ENCODE measurements at places on chromosomes 2 and 18.

- peak; percentile 29 for DNase-seq
Observed at GRCh38 chr2:175251425-175252041, 70.0 kb upstream of the ATP5MC3 start.

- DNase-seq, result no peak
Observed at GRCh38 chr2:151422917-151423439, 13.3 kb downstream of the RIF1 start.

GRCh38 chr18:48132797-48133655, 202.6 kb upstream of the SMAD2 start:
- DNase-seq, result no peak

- no peak for DNase-seq
Observed at GRCh38 chr2:112144966-112145365, 6.8 kb downstream of the FBLN7 start.

DNA sequence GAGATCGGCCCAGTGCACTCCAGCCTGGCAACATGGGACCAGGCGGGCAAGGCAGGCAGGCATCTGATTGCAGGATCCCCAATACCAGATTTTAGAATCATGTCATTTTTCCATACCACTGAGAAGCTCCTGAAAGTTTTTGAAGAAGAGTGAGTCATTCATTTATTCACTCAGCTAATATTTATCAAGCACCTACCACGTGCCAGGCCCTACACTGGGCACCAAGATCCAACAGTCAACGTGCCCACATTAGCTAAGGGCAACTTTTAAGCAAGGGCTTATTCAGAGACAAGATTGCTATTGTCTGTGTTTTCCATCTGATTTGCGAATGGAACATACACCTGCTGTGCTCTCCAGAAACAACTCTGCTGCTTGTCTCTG, 126.8 kb upstream of the LGALSL start:
- no peak for DNase-seq

GRCh38 chr2:187493180-187493579, 45.1 kb upstream of the CALCRL start:
- no peak for DNase-seq

DNA sequence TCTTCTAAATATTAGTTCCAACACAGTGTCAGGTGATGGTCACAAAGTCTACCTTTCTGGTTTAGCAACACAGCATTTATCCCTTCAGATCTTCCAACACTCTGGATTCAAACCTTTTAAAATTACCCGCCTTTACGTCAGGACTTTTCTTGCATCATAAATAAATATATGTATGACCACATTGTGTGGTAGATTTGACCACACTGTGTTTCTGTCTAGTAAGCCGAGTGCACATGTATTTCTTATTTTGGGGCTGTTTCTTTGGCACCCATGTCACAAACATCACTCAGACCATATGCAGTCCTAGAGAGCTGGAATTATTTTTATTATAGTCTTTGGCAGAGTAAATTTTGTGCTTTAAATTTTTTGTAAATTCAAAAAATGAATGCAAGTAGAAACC, 172.1 kb downstream of the ANKRD44 start:
- DNase-seq, result no peak

GRCh38 chr2:150075831-150076230, 411.6 kb downstream of the RND3 start:
- no peak for DNase-seq

- DNase-seq, result no peak
Observed at GRCh38 chr18:46051731-46052461, 20.2 kb downstream of the PSTPIP2 start.

DNA sequence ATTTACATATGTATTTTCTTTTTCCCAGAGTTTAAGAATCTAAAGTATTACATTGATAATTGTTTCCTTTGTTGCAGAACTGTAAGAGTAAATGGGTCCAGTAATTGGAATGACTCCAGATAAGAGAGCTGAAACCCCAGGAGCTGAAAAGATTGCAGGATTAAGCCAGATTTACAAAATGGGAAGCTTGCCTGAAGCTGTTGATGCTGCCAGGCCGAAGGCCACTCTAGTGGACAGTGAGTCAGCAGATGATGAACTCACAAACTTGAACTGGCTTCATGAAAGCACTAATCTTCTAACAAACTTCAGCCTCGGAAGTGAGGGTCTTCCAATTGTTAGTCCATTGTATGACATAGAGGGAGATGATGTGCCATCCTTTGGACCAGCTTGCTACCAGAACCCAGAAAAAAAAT, 183.8 kb upstream of the STON1 start:
- DNase-seq, result peak; percentile 51

- no peak for DNase-seq
Observed at GRCh38 chr2:209460151-209460761, 36.4 kb downstream of the MAP2 start.

DNA sequence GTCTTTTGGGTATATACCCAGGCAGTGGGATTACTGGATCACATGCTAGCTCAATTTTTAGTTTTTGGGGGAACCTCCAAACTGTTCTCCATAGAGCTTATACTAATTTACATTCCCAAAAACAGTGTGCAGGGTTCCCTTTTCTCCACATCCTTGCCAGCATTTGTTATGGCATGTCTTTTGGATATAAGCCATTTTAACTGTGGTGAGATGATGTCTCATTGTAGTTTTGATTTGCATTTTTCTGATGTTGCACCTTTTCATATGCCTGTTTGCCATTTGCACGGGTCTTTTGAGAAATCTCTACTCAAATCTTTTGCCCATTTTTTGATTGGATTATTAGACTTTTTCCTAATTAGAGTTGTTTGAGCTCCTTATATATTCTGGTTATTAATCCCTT, 8.0 kb downstream of the FASTKD1 start:
- DNase-seq, result no peak

DNA sequence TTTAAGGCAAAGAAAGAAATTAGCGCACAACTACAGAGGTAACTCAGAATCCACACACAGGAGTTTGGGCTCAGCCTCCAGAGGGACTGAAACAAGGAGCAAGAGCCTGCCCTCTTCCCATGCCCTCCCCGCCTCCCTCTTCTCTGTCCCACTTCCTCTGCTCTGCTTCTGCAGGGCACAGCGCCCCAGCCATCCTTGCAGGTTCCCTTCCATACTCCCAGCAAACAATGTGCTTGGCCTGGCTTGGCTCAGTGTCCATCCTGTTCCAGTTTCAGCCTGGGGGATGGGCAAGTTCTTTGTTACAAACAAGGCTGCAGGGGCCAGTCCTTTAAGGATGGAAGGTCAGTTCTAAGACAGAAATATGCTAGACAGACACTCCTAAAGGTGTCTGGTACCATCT, 133.5 kb downstream of the CDH20 start:
- DNase-seq, result no peak

DNA sequence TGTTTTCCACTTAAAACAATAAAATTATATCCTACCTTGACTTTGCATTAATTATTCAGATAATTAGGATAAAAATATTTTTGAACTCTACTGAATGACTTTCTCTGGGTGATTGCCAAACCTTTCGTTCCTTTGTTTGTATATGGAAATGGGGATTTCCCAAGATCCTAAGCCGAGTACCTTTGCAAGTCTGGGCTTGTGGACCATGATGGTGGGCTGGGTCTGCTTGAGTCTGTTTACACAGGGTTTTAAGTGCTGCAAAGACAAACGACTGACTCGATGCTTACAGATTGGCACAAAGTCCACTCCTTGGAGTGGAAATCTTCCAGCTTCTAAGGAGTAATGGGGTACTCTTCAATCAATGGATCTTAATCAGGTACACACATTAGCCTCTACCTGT, 659.5 kb downstream of the TSN start:
- DNase-seq, result peak; percentile 14

GRCh38 chr2:1750933-1751766, 6.8 kb upstream of the PXDN start:
- DNase-seq, result peak; percentile 65

GRCh38 chr2:10173258-10174005, 50.9 kb downstream of the RRM2 start:
- no peak for DNase-seq

DNA sequence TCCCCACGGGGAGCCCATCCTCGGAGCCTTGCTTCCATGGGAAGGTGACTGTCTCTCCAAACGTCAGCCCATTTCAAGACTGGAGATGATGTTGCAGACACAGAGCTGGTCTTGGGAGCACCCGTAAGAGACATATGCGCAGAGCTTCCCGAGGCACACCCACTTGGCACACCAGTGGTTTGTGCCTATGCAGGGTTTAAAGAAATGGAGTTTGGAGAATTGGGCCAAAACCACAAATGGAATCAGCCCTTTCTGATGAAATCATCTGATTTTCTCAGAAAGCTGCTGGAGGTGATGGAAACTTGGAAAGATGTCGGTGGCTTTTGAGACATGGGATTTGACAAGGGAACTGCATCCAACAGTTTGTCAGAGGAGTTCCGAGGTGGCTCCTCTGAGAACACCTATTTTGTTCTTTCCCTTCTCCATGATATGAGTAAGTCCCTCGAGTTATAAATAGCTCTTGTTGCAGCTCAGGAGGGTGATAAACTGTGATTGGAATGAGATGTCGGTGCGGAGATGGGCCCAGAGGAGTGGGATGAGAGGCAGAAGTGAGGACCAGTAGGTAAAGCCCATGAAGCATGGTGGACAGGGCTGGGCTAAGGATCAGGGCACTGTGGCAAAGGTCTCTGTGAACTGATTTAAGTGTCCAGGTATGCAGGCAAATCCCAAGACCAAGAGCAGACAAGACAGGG, 225.7 kb downstream of the ACKR3 start:
- no peak for DNase-seq
